ENCODE measurements at places on chromosomes 3 and 15.

DNA sequence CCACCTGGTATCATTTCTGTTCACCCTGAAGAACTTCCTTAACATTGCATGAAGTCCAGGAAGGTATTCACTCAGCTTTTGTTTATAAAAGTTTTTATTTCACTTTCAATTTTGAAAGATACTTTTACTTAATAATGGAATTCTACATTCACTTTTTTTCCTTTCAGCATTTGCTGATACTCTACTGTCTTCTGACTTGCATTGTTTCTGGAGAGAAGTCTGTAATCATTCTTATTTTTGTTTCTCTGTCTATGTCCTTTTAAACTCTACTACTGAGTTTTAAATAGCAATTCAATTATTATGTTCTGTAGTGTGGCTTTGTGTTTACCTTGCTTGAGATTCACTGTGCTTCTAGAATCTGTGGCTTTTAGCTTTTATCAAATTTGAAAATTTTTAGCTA is 42.4 kb downstream of the MYL3 start:
- no peak for DNase-seq

DNA sequence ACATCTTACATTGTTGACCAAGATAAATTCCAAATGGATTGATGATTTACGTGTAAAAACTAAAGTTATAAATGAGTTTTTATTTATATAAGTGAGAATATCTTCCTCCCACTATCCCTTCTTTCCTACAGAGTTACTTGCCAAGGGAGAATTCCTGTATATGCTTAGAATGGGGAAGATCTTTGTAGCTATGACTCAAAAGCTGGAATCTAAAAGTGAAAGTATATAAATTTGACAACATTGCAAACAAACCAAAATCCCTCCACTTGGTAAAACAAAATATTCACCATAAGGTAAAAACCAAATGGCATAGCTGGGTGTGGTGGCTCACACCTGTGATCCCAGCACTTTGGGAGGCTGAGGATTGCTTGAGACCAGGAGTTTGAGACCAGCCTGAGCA is 52.7 kb upstream of the GCNT3 start:
- no peak for DNase-seq

- DNase-seq: no peak
Measured at GRCh38 chr3:169454823-169455222, 208.7 kb downstream of the MECOM start.

- no peak for DNase-seq
Measured at GRCh38 chr3:64908251-64908685, 220.5 kb upstream of the ADAMTS9 start.

GRCh38 chr15:64344651-64345294 is 11.2 kb downstream of the CSNK1G1 start:
- DNase-seq: no peak

- no peak for DNase-seq
Measured at GRCh38 chr15:80736560-80736959, 41.5 kb downstream of the ABHD17C start.

GRCh38 chr3:66269411-66269810 is 48.6 kb downstream of the SLC25A26 start:
- DNase-seq: no peak

DNA sequence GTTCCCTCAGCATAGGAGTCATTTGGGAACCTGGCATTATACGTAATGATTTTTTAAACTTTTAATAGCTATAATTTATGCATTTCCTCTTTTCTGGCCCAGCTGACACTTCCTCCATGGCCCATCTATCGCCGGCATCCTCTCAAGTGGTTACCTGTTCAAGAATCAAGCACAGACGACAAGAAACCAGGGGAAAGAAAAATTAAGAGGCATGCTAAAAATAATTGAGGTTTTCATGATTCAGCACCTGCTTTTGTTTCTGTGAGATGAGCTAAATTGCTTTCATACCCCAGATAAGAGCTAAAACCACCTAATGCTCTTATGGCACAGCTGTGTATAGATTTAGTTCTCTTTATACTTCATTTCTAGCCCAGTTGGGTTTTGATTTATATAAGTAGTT is 1.7 kb downstream of the SPCS1 start:
- DNase-seq: no peak

GRCh38 chr3:24679429-24679828 is 184.8 kb upstream of the THRB start:
- no peak for DNase-seq

GRCh38 chr3:14275962-14276909 is 97.6 kb downstream of the LSM3 start:
- DNase-seq: no peak

DNA sequence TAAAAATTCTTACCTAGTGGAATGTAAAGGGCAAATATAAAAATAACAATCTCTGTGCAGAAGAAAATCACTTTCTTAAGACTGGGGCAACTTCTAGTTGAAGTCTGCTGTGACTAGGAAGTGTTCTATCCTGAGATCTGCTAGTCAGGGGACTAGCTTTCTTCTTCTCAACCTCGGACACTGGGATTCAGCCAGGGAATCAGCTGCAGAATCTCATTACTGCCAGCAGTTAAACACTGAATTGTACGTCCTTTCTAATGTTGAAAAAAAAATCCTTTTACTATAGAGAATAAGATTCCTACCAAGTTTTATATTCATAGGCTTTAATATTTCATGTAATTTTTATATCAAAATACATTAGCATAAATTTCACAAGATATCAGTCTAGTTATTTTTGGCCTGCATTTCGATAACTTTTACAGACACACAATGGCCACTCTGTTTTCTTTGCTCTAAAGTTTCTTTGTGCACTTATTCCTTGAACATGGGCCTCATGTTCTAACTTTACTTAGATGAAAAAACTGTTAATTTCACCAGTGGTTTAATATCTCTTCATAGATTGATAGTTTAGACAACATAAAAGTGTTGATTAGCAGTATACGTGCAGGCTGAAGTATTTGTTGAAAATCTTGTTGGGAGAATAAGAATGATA is 2.6 kb upstream of the NEO1 start:
- DNase-seq: no peak

DNA sequence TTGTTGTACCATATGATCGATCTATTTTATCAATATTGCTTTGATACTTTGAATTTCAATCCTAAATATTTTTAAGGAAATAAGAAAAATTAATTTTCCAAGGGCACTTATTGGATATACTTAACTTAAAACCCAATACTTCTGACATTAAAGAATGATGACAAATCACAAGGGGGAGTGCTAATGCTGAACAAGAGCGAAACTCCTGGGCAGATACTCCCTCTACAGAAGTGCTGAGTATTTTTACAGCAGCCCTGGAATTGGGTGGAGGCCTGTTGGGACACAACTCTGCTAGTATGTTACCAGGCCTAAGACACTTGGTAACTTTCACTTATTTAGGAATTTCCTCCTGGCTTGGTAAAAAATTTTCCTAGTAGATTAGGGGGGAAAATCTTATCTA is 46.2 kb downstream of the DENND6A start:
- no peak for DNase-seq

DNA sequence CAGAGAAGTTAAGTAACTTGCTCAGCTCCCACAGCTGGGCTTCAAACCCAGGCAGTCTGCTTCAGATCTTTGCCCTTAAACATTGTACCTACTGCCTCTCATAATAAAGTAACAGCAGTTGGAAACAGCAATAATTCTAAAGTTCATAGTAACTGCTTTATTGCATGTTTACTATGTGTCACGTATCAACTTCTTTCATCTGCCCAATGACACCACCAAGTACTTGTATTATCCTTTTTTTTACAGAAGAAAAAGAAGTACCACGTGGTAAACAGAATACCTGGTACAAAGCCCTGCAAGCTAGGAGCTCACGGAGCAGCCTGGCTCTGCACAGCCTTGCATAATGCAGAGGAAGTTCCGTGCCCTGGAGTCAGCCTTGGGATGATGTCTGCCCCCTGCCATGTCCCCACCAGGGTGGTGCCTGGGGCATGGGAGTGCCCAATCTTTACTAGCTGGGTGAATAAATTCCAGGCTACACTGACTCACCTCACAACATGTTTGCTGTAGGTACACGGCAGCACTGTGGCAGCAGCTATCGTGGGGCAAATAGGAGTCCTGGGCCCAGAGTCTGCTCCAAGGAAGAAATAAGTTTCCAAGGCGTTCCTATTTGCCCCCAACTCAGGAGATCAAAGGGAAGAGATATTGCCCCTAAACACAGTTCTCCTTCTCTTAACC is 77.2 kb downstream of the LDHAL6B start:
- no peak for DNase-seq

- DNase-seq: no peak
Measured at GRCh38 chr3:102124282-102124681, 275.0 kb downstream of the NFKBIZ start.

DNA sequence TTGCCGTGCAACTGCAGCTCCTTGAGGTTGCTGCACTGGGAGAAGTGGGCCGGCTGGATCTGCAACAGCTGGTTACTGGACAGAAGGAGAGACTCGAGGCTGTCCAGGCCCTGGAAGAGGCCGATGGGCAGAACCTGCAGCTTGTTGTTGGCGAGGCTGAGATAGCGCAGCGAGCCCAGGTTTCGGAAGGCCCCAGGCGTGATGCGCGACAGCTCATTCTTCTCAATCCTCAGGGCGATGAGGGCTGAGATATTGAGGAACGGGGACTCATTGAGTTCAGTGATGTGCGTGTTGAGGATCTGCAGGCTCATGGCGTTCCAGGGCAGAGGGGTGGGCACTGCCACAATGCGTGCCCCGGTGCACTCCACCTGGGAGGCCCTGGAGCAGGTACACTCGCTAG is 9.0 kb downstream of the LRRC15 start:
- DNase-seq: no peak

GRCh38 chr3:78724859-78725258 is 1042.9 kb downstream of the ROBO1 start:
- DNase-seq: no peak

DNA sequence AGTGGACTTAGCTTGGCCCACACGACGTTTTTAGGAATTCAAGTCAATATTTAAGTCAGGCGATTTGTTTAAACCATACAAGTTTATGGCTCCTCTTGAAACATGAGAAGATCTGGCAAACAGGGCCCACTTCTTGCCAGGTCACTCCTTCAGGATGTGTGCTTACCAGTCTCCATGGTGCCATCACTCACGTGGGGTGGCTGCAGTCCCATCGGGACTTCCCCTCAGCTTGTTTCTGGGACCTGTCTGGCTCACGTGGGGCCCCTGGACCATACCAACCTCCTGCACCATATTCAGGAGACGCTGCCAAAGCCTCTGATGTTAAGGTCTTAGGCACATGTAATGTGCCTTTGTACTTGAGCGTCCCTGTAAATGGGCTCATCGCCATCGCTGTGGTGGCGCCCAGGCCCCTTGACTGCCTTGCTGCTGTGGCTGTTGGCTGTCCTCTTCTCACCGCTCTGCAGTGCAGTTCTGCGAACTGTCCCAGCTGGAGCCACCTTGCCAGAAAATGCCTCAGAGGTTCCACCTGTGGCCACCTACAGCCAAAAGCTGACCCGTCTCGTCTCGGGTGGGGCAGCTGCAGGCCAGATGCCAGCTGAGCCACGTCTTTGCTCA is 8.9 kb downstream of the MCM2 start:
- no peak for DNase-seq

DNA sequence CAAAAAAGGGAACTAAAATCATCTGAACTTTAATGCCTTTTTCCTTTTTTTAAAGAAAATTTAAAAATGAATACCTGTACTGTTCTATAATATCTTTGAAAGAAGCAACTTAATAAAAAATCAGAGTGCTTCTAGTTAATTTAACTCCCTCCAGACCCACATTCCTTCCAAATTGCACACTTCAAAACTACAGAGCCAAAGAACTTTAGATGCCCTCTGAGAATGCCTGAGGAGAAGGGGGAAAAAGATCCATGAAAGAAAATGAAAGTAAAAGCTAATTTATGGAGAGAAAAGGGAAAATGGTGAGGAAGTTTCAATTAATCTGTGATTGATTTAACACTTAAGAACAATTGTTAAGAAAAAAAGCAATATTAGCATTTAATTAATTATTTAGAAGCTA is 1141.6 kb downstream of the IGSF11 start:
- no peak for DNase-seq

DNA sequence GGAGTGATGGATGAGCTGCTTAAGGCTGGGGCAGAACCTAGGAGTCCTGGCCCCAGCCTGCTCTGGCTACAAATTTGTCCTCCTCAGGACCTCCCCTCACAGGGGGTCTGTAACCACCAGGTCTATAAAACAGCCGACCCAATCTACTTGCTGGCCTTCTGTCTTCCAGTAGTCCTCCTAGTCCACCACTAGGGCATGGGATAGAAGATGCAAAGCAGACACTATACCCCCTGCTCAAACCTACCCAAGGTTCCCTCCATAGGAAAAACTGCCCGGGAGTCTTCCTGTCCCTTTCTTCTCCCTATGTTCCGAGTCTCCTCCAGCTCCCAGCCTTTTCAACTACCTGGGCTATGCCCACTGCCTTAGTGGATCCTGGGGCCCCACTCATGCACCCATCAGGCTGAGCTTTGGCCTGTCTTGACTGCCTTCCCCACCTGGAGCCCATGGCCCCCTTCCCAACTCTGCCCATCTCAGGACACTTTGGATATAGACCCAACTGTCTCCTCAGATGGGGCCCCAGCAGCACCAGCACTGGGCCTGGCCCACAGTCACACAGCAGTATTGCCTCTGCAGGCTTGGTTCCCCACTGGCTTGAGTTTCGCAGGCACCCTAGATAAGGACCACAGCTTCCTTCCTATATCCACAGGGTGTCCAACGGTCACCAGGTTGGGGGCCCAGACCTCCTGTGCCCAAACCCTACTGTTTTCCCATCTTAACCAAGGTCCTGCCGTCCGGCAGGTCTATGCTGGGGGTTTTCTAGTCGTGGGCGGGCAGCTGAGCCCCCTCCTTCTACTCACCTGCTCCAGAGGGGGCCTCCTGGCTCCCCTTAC is 1.1 kb downstream of the HYAL3 start:
- no peak for DNase-seq

- no peak for DNase-seq
Measured at GRCh38 chr3:125310623-125311081, 64.5 kb downstream of the ZNF148 start.

DNA sequence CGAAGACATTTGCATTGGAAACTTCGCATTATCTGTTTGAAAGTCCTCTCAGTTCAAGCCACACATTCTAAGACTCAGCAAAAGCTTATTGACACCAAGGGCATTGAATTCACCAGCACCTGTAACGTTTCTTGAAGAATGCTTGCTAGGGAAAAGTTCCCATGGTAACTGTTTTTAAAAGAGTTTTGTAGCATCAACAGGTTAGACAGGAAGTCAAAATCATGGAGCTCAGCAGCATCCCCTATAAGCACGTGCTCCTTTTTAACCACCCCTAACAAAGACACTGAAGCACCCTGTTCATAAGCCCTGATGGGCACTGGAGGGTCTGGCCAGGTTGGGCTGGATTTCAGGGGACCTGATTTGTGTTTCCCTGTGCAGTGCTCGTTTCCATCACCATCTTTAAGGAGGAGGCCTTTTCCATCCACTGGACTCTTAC is 229.7 kb upstream of the BHLHE40 start:
- DNase-seq: no peak

DNA sequence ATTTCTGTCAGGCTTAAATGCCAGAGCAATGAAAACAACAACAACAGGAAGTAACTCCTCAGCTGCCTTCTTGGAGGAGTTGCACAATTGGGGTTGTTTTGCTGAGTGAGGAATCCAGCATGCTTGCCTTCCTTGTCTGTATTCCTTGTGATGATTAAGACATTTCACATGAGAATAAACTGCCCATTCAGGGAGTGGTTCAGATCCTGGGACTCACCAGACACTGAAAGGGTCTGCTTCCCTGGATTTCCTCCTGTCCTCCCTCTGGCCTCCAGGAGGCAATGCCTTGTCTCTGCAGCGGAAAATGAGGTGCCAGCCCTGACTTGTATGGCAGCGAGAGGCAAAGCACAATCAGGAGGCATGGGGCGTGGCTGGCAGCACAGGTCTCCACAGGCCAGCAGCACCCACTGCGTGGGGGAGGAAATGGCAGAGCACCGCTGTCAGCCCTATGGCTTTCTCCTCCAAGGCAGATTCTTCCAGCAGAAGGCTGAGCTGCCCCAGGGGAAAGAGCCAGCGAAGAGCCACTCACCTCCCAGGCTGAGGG is 41.5 kb downstream of the RBP2 start:
- DNase-seq: no peak

Data from activated naive CD4-positive, alpha-beta T cell (primary cell).